ENCODE measurements at places on chromosomes 2 and 18.

DNA sequence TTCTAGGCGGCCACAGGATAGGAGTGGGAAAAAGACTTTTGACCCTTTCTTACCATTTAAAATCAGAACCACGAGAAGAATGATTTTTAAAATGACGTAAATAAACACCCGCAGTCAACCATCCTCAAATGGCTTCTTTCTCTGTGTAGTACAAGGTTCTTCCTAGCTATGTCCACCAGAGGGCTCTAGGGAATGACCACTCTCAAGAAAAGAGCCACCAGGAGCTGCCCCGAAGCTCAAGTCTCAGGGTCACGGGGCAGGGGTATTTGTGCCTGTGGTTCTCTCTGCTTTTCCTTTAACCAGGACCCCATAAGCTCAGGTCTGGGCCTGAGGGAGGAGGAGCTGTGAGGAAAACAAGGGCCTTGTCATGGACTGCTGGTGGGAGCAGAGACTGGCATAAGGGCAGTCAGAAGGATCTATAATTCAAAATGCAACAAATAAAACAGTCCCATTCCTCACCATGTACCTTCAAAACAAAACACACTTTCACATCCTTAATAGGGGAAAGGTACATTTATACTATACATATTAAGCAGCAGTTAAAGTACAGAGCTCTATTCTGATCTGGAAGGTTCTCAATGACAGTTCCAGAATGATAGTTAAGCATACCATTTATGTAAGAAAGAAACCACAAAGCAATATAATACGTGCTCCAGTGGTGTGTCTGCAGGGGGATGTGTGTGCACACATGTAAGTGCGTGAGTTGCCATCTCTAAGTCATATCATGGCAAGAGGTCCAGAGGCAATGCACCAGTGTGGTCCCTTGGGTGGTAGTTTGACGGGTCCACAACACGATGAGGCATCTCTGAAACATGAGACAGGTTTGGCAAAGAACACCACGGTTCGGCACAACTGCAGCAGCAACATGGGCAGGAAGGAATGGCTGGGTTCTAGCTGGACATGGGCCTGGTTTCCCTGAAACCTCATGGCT is 18.6 kb downstream of the LYPD1 start:
- DNase-seq = no peak

DNA sequence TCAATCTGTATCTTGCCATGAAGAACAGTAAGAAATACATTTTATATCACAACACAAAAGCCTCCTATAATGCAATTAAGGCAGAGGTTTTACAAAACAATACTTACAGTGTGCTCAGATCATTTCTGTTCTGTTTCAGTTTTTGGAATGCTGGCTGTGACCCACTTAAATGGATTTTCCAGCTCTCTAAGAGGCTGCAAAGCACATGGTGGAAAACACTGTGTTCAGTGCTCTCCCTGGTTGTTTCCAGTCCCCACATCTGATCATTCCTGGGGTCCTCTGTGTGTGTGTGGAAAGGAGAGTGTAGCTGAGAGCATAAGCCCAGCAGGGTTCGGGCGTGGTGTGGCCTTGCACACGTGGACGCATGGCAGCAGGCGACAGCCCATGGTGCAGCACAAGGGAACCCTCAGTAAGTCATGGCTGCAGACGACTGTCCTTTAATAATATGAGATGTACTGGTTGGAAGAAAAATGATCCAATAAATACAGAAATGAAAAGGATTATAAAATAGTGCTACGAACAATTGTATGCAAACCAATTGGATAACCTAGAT is 95.6 kb downstream of the FAM210A start:
- DNase-seq = no peak

DNA sequence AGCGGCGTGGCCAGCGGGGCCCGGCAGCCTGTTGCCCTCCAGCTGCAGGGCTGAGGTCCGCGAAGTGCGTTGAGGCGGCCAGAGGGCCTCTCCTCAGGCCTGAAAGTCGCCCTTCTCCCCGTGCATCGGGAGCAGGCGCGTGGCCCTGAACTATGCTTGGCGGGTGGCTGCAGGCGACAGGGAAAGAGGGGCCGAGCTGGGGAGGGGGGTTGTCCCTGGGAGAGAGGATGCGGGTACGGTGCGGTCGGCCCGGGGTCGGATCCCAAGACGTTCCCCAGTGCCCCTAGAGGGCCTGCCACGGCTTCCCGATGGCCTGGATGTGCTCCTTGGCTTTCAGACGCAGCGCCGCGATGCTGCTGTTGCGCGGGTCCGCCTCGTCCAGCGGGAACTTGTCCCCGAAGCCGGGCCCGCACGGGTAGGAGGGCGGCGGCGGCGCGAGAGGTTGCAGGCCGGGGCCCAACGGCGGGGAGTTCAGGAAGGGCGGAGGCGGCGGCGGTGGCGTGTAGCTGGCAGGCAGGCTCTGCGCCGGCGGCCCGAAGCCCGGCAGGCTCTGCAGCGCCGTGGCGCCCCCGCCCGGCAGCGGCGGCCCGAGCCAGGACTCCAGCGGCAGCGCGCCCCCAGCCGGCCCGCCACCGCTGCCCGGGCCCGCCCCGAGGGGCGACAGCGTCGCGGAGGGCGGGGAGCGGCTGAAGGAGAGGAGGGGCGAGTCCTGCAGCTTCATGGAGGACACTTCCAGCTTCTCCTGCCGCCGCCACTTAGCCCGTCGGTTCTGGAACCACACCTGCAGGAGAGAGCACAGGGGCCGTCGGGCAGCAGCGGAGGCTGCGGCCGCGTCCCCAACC is 4.3 kb downstream of the RAX start:
- peak; percentile 63 for DNase-seq

DNA sequence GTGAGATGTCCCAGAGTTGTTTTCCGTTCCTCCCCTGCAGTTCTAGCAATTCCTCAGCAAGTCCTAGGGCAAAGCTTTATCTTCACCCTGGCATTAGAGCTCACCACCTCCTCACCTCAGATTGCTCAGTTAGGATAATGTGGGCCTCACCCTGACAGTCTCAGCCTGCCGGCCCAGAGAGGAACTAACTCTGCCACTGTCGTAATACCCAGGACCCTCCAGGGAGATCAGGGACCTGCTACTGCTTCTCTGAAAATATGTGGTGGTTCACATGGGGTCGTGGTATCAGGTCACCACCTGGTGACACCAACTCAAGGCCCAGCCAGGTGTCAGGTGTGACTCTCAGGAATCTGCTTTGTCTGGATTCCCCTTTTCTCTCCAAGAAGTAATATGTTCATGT is 120.7 kb downstream of the FEZ2 start:
- DNase-seq = no peak

DNA sequence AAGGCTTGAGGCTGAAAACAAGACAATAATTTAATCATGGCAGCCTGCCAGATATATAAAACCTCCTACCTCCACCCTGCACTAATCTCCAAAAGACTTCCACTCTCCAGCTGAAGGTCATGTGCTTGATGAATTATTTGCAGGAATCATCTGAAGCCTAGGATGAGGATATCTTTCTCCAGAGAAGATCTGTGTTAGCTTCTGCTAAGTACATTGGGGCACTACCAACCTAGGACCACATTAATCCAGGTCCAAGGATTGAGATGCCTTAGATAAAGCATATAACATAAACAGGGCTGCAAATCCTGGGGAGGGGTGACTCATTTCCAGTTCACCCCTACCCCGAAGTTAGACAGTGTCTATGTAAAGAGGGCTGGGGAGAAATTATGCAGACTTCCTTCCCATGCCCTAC is 80.5 kb upstream of the FRZB start:
- DNase-seq = no peak

- no peak for DNase-seq
These were observed 178.0 kb downstream of the MCFD2 start for GRCh38 chr2:46737577-46737976.

- no peak for DNase-seq
These were observed 121.4 kb downstream of the ASXL3 start for GRCh38 chr18:33699372-33699771.

- no peak for DNase-seq
These were observed 314.4 kb upstream of the NT5C1B start for GRCh38 chr2:18903750-18904149.

DNA sequence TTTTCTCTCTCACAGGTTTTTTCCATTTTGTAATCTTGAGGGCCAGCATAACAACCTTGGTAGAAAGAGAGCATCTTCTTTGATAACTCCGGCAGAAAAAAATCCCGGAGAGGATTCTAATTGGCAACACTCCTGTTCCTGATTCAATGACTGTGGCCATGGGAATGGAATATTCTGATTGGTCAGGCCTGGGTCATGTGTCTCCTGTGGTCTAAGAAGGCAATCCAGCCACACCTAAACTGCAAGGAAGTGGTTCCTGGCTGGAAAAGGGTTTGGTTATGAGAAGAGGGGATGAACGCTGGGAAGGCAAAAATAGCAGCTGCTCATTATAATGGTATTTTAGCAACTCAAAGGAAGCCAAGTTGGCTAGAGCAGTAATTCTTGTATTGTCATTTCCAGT is 24.8 kb upstream of the ZNF638 start:
- no peak for DNase-seq

DNA sequence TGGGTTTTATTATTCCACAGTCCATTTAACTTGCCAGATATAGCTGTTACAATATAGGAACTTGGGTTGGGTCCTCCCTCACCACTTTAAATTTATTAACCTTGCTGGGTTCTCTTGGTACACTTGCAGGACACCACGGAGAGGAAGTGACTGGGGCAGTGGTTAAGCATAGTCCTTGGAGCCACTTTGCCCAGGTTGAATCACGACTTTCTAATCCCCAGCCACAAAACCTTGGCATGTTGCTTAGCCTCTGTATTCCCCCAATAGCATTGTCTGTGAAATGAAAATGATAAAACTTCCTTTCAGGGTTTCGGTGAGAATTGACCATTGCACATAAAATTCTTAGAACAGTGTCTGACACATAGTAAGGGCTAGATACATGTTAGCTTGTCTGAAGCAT is 221.2 kb downstream of the IRS1 start:
- DNase-seq = no peak

DNA sequence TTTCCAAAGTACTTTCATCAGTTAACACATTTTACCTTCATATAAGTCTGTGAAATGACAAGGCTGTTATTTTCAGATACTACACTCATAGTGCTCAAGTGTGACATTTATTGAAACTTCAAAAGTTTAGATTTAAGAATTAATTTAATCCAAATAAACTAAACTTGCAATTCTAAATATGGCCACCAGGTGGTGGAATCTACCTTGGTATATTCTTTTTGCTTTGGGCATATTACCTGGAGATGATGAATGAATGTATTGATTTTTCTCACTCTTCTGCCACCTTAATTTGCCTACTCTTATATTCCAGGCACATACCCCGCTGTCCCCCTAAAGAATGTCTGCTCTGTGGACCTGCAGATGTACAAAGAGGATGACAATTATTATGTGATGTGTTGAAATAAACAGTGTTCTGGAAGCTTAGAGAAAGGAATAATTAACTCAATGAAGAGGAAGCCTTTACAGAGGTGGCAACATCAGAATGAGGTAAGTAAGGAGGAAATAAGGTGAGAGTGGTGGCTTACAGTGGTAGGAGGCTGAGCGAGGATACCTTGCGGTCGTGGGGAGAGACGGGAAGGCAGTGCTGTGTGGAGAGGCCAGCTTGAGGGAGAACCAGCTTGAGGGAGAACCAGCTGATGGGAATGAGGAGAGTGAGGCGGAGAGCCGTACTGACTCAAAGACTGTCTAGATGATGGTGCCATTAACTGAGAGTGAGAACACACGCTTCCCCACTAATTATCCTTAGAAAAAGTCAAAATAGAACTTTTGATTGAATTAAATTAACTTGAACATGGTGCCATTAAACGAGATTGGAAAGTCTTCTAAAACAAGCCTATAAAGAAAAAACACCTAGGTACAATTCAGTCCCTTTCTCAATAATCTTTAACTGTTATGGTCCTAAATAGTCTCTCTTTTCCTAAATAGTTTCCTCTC is 179.5 kb downstream of the CELF4 start:
- DNase-seq = no peak

DNA sequence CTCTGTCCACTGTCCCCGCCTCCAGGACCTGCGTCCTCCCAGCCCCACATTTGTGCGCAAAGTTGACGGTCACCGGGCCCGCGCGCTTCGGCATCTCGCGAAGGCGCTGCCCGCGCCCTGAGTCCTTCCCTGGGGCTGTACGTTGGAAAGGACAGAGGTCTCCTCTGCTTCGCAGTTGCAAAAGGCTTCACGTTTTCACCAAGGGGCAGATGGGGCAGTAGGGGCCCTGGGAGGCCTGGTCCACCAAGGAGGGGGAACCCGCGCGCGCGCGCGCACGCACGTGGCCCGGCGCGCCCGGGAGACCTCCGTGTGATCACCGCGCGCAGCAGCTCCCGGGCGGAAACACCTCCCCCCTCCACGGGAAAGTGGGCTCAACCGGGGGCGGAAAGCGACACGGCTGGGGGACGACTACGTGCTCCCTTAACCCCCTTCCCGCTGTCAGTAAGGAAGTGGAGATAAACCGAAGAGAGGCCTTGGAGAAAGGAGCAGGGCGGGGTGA is 21.9 kb downstream of the TEX44 start:
- no peak for DNase-seq

DNA sequence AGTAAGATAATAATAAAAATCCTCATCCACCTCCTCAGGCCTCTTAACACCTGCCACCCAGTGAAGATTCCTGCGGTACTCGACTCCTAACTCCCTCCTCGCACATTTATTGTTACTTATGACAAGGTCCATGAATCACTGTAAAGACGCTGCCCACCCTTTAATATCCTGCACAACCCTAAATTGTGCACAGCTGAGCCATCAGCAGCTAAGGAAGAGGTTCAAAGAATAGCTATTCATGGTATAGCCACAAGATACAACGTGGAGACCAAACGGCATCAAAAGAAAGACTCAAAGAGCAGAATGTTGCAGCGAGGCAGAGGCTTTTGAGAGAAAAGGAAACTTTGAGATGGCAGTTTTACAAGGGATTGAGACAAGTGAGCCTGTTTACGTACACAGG is 266.3 kb downstream of the SATB2 start:
- no peak for DNase-seq

- no peak for DNase-seq
These were observed 387.8 kb downstream of the ZNF521 start for GRCh38 chr18:24964216-24964615.

DNA sequence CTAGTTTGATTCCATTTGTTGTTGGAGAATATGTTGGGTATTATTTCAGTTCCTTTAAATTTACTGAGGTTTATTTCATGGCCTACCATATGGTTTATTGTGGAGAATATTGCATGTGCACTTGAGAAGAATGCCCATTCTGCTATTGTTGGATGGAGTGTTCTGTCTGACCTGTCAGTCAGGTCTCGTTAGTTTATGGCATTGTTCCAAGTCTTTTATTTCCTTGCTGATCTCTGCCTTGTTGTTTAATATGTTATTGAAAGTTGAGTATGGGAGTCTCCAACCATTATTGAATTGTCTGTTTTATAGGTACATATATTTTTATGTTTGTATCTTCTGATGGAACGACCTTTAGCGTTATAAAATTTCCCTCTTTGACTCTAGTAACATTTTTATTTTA is 86.3 kb downstream of the PTPN4 start:
- DNase-seq = no peak

- DNase-seq = no peak
These were observed 97.6 kb upstream of the SEC11C start for GRCh38 chr18:59041819-59042815.

DNA sequence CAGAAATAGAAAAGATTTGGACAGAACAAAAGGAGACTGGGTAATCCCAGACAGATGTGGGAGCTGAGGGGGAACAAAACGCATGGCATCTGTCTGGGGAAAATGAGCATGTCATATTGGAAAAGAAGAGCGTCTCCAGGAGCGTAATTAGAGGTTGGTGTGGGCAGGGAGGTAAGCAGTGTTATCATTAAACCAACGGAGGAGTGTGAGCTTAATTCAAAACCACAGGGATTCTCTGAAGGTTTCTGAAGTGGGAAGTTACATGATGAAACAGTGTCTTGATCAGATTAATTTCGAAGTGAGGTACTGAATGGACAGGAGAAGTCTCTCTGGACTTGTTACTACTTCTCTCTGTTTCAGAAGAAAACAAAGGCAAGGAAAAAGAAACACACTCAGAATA is 53.3 kb downstream of the DTNB start:
- no peak for DNase-seq

All from stimulated activated effector memory CD8-positive, alpha-beta T cell treated with anti-CD3 and anti-CD28 coated beads, Interleukin-12 subunit alpha, Interleukin-12 subunit beta, amount 100 ng/mL, for 72 hours (primary cell).